ENCODE measurements at places on chromosomes 7 and 10.

- no peak for DNase-seq
These were observed 62.2 kb downstream of the NAMPT start for GRCh38 chr7:106222545-106222944.

DNA sequence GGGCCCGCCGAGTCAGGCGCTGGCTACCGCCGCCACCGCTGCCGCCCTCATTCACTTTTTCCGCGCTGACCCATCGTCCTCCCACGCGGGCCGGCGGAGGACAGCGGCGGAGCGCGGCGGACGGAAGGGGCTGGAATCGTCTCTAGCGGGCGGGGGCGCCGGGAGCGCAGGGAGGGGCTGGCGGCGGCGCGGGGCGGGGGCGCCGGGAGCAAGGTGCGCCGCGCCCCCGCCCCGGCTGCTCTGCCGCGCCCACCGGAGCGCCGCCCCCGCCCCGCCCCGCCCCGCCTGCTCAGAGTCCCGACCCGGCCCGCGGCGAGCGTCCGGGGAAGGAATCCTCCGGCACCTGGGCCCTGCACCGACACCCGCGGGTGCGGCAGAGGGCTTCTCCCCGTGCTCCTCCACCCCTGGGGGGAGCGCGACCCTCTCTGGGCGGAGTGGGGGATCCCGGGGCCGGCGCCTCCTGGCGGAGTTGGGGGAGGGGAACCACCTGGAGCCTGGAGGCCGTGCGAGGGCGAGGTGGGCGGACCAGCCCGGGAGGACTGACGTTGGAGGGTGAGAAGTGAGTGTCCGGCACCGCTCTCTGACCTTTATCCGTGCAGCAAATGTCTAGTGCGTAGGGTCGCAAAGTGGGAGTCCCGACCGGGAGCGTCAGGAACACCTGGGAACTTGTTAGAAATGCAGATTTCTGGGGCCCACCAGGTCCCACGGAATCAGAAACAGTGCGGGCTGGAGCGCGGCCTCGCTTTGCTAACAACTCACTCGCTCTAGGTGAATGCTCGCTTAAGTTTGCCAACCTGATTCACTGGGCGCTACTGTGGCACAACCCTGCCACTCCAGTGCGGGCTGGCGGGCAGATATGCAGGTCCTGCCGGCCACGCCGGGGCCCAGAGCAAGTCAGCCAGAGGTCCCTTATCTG, at the start of gene COBL:
Gene COBL, minus strand, starts transcription at position 144 of the 916 bp plus-strand sequence. CDS start 176 bp downstream, outside the sequence.
- peak; percentile 43 for DNase-seq

DNA sequence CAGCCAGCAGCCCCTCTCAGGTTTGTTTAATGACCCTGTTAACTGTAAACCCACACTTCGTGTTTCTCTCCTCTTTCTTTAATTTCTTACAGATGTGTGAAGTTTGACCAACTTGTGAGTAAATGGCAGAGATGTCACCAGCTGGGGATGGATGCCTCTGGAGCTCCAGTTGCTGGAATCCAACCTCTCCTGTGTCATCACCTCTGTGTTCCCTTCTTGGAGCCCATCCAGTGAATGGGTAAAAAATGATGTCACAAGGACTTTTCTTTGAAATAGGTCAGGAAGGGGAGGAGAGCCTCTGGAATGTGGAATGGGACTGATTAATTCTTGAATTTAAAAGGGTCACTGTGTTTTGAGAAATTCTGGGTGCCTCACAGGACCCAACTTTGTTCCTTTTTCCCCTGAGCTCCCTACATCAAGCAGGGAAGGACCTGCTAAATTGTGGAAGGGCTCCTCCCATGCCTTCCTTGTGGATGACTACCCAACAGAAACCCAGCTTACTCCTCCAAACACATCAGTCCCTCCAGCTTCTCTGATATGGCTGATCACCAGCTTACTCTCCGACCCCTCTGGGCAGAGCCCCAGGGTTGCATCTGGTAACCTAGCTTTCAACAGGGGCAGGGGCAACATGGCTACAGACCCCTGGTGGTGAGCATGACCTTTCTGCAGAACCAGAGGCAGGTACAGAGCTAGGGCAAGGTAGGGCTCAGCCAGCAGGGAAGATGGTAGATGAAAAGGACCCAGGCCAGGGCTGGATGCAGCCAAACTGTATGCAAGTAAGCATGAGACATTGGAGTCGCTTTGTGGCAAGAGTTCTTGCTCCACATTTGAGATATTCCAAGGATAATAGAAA, 67.5 kb downstream of the STRA8 start:
- DNase-seq = no peak

- DNase-seq = no peak
These were observed 74.6 kb upstream of the PRSS58 start for GRCh38 chr7:142332421-142332820.

- no peak for DNase-seq
These were observed 42.8 kb downstream of the AUTS2 start for GRCh38 chr7:69640925-69641594.

- DNase-seq = no peak
These were observed 20.3 kb downstream of the ASB13 start for GRCh38 chr10:5645944-5646617.

- no peak for DNase-seq
These were observed 22.4 kb downstream of the PRSS2 start for GRCh38 chr7:142793156-142793555.

GRCh38 chr7:1595027-1595426, 25.2 kb upstream of the PSMG3 start:
- DNase-seq = no peak

- DNase-seq = no peak
These were observed 188.0 kb downstream of the GRID1 start for GRCh38 chr10:86178401-86179152.

DNA sequence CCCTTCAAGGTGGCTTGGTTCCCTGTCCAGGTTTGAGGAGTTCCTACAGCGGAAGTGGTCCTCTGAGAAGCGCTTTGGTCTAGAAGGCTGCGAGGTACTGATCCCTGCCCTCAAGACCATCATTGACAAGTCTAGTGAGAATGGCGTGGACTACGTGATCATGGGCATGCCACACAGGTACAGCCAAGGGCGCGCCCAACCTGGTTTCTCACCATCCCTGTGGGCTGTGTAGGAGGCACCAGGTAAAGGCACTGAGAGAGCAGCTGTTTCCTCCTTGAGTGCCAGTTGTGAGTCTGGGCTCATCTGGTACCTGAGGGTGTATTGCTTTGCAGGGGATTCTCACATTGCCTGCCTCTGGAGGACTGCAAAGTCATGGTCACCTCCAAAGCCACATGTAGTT, 68.0 kb downstream of the OGDH start:
- no peak for DNase-seq

- no peak for DNase-seq
These were observed 957.1 kb downstream of the SORCS3 start for GRCh38 chr10:105598207-105598606.

DNA sequence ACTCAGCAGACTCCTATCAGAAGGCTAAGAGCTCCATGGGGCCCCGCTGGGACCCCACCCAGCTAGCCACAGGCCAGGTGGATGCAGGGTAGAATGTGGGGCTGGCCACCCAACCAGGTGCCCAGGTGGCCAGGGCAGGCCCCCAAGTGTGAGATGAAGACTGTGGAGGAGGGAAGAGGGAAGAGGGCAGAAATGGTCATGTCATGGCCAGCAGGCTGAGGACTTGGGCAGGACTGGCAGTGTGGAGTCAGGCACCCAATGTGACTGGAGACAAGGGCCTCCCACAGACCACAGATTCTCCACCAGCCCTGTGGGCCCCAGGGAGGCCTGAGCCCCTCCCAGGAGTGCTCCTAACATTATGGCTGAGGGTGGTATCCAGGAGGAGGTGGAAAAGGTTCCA, 141.6 kb downstream of the TNS3 start:
- no peak for DNase-seq

DNA sequence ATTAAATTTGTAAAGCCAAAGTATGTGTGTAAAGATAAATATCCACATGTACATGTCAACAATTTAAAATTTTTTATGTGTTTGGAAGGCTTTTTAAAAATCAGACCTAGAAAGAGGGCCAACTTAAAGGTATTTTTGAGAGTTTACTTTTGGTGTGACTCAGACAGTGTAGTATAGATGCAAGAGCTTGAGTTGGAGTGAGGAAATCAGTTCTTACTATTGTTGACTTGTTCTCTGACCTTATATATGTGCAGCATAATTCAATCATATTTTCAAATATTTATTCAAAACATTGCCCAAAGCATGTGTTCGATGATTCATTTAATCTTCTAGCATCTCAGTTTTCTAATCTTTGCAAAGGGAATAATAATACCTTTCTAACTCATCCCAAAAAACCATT, 243.7 kb upstream of the PRKCQ start:
- DNase-seq = no peak

GRCh38 chr10:88097536-88097935, 234.1 kb downstream of the PTEN start:
- DNase-seq = no peak

DNA sequence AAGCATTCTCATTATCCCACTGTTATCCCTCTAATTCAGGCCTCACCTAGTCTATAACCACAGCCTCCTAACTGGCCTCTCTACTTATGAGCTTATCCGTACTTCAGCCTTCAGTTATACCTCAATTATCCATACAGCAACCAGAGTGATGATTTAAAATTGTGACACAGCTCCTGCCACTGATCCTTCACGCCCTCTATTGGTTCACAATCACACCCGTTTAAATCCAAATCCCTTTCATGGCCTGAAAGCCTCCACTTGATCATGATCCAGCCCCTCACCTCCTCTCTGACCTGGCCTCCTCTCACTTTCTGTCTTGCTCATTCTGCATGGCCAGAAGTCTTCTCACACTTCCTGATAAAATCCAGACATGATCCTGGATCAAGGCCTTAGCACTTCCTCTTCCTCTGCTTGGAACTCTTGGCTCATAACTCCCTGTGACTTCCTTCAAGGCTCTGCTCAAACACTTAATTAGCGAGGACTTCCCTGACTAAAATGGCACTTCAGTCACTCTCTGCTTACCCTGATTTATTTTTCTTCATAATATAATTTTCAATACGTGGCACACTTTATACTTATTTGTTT, 19.0 kb upstream of the TMEM26 start:
- DNase-seq = no peak

DNA sequence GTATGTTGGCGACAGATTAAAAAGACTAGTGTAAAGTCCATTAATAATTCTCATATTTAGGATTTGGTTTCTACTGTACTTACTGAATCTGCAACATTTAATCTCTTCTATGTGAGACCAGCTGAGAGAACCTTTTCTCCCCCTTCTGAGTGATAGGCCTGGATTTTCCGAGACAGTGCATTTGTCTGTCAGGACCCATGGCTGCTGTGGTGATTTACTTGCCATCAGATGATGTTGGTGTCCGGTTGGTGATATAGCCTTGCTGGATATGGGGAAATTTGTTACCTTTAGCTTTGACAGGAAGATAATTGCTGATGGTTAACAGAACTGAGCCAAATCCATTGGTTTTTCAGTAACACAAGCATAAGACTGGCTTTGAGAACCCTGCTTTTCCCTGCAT, 517.2 kb downstream of the LRMDA start:
- DNase-seq = no peak

DNA sequence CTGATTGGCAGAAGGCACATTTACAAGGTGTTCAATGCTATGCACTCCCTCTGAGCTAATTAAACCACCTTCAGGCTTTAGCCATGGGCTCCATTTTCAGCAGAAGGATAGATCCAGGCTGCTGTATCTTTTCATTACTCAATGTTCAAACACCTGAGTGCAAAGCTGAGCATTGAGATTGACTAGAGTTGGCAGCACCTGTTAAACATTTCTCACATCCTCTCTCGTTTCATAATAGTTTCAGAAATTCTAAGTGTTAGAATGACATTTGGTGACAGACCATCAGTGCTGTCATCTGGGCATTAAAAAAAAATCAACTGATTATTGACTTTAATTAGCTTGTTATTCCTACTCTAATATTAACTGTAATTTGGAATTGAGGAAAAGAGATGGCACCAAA, 187.1 kb upstream of the SEMA3E start:
- peak; percentile 4 for DNase-seq

DNA sequence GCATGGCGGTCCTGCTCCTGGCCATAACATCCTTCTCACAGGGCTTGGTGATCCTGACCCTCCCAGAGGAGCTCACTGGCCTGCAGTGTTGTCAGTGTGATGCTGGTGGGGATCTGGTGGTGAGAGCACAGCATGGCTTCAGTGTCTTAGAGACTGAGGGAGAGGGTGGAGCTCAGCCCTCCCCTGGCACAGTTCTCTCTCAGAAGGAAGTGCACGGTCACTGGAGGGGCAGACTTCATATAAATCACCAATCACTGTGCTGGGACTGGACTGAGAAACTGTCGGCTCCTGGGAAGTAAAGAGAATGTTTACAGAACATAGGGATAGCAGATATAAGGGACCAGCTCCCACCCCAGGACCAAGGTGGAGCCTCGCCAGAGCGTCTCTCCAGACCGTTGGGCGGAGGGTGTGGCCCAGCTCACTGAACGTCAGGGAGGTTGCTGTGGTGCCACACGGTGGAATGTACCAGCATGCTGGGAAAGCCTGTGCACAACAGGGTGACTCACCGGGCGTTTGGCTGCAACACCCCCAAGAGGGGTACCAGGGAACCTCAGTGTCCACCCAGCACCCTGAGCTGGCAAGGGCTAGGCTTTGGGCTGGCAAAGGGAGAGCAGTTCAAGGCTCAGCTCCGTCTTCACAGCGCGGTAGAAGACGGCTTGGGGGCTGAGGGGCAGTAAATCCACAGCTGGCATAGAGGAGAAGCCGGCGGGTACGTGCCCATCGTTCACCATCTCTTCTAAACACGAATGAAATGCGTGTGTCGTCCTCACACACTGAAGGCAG, 8.8 kb upstream of the GET4 start:
- no peak for DNase-seq

DNA sequence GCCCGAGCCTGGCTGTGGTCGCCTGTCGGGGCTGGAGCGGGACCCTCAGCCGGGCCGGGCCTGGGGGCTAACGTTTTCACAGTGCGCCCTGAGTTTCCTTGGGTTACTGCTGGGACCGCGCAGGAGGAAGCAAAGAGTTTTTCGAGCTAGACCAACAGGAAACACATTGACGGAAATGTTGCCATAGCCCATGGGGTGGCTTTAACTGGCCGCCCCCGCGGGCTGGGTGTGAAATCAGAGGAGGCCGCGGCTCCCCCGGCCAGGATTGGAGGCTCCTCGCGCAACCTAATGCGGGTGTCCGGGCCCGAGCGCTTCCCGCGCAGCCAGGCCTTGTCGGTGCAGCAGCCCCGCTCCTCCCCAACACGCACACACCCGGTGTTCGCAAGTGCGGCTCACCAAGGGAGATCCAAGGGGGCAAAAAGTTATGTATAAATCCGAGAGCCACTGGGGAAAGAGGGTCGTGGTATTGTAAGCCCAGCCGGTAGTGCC, 1.9 kb downstream of the HHEX start:
- peak; percentile 12 for DNase-seq

DNA sequence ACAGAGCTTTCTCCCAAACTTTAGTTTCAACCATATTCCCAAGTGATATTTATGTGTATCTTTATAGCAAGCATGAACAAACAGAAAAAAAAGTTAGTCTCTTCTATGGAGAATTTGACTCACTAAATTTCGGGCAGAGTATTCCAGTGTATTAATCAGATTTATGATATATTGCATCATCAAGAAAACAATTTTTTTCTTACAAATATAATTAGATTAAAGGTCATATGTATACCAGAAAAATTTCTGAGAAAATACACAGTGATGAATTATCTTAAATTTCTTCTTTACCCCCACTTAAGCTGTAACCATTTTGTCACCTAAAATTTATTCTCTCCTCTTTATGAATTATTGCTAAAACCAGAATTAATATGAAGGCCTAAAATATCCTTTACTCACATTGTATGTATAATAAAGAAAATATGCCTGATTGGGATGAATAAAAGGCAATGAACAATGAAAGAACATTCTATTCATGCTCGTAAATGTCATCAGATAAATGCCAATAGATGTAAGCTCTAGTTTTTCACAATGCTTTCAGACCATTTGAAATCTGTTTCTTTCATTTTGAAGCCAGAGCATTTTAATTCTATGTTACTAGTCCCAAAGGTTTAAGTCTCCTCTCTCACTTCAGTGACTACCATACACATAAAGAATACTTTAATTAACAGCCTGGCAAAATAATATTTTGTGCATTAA, 192.1 kb downstream of the HGF start:
- DNase-seq = no peak

Data from brain (organoid and tissue), 16 donors.